NCI-H526 (cell line): ENCODE measurements at places on chromosomes 3 and 15.
A peak's percentile ranks its signal among the peaks of the same experiment; 100 is the strongest.

DNA sequence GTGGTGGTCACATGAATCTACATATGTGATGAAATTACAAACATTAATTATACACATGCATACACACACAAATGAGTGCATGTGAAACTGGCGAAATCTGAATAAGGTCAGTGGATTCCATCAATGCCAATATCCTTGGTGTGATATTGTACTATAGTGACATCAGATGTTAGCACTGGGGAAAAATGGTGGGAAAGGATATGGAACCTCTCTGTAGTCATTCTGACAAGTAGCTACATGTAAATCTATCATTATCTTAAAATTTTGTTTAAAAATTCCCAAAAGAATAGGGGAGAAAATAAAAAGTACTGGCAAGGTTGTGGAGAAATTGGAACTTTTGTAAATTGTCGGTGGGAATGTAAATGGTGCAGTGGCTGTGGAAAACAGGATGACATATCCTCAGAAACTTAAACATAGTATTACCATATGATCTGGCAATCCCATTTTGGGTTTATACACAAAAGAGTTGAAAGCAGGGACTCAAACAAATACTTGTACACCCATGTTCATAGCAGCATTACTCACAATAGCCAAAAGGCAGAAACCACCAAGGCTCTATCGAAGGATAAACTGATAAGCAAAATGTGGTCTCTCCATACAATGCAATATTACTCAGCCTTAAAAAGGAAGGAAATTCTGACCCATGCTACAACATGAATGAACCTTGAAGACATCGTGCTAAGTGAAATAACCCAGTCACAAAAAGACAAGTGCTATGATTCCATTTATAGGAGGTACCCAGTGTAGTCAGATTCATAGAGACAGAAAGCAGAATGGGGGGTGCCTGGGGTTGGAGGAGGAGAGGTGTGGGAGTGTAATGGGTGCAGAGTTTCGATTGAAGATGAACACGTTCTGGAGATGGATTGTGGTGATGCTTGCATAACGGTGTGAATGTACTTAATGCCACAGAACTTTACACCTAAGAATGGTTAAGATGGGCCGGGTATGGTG is 25.3 kb upstream of the HRH1 start:
- no peak for DNase-seq

DNA sequence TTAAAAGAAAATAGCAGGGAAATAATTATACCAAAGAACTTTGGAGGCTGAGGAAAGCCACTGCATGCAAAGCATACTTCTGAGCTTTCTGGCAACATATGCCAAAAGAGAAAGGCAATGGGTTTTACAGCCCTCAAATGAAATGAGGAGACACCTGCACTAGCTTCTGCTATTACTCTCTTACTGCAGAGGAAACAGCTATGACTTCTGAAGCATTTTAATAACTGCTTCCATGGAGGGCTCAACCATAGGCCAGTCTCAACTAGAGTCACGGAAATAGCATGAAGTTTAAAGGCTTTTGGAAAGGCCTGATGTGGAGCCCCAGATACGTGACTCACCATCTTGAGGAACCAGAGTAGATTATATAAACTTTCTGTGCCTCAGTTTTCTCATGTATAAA is 114.8 kb downstream of the OXNAD1 start:
- no peak for DNase-seq

DNA sequence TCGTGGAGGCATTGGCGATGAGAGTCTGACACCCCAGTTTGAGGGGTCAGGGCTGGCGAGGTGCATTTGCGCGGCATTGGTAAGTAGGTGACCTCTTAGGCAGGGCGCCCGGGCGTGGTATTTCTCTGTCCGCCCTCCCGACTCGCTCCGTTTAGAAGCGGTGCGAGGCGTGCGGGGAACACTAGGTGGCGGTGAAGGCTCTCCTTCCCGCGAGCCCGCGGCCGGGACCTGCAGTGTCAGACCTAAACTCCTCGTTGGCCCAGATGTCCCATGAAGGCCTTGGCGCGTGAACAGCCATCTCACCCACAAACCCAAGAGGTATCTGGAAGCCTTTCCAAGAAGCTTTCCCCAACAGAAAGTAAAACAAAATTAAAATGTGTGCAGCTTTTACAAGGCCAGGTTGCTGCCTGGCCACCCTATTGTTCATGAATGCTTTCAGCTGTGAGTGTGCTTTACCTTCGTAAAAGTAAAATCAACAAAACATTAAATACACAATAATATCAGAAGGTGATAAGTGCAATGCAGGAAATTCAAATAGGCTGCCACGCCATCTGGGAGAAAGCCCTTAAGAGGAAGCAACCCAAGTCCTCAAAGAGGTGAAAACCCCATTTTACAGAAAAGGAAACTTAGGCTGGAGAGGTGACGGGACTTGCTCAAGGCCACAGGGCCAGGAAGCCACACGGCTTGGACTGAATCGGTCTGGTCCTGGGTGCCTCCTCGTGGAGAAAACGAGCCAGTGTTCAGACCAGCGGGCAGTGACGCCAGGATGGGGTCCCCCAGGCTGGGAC is 120.3 kb downstream of the ETFA start:
- peak; percentile 62 for DNase-seq

- no peak for DNase-seq
Measured at GRCh38 chr3:37811625-37812498, 49.8 kb upstream of the CTDSPL start.

DNA sequence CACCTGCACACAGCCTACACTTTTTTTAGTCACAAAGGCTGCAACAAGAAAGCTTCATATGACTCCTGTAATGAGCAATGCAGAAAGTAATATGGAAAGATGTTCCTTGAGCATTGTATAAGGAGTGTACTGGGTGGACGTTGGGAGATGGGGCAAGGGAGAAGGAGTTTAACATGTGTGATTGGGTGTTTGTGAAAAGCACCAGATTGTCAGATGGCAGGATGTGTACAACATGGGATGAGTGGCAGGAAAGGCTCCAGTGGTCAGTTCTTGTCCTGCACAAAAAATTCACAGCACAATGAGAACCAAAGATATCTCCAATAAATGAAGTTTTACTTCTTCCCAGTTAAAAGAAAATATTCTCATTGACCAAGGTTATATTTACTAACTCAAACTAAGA is 255.1 kb downstream of the EPHA3 start:
- DNase-seq: no peak

DNA sequence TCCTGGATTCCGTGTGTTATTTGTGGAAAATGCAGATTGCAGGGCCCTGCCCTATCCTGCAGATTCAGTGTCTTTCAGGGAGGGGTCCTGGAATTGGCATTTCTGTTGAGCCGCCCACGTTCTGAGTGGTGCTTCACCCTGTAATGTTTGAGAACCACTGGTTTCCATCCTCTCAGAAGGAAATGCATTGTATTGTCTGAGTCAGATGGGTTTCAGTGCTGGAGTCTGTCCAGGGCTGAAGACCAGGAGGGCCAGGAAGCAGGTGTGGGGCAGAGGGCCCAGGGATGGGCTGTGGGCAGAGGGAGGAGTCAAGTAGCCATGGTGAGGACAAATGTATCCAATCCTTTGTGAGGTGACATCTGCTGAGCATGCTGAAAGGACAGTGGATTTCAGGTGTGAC is 123.8 kb downstream of the SV2B start:
- DNase-seq: no peak

- DNase-seq: no peak
Measured at GRCh38 chr15:61128343-61128742, 100.8 kb downstream of the RORA start.

DNA sequence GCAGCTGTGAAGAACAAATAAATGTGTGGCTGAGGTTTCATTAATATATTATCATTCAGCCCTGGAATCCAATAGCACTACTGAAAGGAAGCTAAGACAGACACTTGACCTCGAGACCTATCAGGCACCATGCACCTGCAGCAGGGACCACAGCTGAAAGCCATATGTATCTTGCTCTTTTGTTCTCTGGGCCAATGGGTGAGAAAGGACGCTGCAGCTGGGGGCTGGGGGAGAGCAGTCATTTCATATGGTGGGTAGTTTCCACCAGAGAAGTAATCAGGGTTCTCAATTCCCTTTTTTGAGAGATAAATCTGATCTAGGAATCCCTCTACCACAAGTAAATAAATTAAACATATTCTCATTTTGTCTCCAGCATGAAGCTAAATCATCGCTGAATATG is 225.6 kb upstream of the STRIT1 start:
- DNase-seq: no peak

GRCh38 chr3:30826531-30826942 is 67.9 kb downstream of the GADL1 start:
- DNase-seq: no peak

- no peak for DNase-seq
Measured at GRCh38 chr3:112143251-112143650, 10.2 kb upstream of the GCSAM start.

DNA sequence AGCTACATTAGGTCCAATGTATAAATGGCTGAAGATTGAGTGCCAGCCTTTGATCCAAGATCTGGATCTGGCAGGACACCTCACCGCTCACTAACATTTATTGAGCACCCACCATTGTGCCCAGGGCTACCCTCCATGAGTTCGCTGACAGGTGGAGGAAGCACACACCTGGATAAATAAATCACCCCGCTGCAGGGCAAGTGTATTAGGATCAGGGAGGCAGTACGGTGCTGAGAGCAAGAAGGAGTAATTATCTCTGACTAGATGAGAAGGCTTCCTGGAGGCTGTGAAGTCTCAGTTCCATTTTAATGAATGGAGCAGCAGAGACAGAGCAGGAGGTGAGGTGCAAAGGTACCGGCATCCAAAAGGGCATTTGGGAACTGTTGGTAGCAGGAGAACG is 104.1 kb downstream of the LIPC start:
- DNase-seq: no peak

DNA sequence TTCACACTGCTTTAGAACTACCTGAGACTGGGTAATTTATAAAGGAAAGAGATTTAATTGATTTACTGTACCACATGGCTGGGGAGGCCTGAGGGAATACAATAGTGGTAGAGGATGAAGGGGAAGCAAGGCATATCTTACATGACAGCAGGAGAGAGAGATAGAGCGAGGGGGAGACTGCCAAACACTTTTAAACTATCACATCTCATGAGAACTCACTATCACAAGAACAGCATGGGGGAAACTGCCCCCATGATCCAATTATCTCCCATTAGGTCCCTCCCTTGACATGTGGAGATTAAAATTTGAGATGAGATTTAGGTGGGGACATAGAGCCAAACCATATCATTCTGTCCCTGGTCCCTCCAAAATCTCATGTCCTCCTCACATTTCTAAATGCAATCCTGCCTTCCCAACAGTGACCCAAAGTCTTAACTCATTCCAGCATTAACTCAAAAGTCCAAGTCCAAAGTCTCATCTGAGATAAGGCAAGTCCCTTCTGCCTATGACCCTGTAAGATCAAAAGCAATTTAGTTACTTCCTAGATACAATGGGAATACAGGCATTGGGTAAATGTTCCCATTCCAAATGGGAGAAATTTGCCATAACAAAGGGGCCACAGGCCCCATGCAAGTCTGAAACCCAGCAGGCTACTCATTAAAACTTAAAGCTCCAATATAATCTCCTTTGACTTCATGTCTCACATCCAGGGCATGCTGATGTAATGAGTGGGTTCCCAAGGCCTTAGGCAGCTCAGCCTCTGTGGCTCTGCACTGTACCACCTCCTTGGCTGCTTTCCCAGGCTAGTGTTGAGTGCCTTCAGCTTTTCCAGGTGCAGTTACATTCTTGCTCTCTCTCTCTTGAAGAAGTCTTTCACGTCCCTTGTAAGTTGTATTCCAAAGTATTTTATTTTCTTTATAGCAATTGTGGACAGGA is 481.7 kb upstream of the TGFBR2 start:
- DNase-seq: no peak

- DNase-seq: no peak
Measured at GRCh38 chr3:156976933-156977332, 150.8 kb downstream of the LEKR1 start.

DNA sequence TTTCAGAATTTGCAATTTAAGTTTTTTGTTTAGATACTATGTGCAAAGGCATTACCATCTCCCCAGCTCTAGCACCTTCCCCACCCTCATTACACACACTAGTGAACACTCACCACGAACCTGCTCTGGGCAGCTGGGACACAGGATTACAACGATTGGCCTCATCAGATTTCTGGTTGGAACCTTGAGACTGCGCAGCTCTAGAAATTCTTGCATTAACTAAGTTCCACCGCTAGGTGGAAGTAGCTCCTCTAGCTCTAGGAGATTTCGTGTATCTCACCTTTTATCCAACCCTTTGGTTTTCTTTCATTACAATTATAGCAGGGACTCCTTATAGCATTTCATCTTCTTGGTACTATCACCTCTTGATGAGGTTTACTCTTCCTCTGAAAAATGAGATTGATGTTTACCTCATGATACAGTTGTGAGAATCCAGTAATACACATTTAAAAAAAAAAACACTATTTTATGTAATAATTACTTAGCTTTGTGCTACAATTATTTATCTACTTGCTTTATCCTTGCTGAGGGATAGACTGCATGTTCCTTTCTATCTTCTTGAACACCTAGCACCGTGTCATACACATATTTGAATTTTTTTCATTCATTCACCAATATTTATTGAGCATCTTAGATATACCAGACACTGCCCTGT is 28.7 kb upstream of the PLOD2 start:
- DNase-seq: peak; percentile 90

DNA sequence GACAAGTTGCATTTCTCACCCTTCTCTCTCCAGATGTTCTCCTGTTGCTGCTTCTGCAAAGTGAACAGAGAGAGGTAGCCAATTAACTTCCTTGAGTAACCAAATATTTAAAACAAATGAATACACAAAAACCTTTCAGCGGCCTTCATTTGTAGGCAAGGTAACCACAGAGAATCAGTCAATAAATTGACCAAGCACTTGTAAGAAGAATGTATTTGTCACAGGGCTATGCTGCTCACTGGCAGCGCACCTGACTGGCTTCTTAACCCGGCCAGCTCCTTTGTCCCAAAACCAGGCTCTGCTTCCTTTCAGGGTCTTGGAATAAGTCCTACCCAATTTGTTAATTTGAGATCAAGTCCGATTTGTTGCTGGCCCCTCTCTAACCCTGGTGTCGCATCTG is 43.5 kb upstream of the STXBP5L start:
- peak; percentile 27 for DNase-seq

- DNase-seq: no peak
Measured at GRCh38 chr3:119580067-119580760, 922 bp downstream of the ADPRH start.

DNA sequence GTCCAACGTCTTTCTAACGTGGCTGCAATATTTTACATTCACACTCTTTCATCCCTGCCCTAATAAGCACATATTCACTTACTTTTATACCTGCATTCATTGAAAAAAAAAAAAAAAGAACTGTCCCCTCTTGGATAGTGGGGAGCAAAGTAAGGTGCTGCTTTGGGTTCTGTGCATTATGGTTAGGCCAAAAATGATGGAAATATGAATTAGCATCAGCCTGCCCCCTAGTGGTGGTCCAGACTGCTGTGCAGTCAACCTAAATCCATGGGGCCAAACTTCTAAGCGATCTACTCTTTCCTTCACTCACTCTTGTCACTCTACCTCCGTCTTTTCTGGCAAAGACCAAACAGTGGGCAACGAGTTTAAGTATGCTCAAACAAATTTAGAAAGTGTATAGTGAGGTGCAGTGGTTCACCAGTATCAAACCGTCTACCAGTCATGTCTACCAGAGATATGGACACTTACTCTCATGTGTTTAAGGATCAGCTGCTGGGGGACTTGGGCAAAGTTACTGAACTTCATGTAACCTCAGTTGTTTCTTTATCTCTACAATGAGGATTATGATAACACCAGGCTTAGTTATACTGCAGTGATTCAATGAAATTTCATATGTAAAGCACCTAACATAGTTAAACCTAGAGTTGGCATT is 61.5 kb upstream of the GRM7 start:
- DNase-seq: peak; percentile 57
